ENCODE measurements at places on chromosomes 11 and 22. TPM values are rescaled to one million over a fixed set of nuclear protein-coding genes. Genes with fewer than 3 reads are reported as not detected.

MUC6 gene
- not detected for total RNA-seq

AP5B1 gene
- total RNA-seq, result 20.1 TPM

COPB1 gene
- 95.2 TPM for total RNA-seq

DNA sequence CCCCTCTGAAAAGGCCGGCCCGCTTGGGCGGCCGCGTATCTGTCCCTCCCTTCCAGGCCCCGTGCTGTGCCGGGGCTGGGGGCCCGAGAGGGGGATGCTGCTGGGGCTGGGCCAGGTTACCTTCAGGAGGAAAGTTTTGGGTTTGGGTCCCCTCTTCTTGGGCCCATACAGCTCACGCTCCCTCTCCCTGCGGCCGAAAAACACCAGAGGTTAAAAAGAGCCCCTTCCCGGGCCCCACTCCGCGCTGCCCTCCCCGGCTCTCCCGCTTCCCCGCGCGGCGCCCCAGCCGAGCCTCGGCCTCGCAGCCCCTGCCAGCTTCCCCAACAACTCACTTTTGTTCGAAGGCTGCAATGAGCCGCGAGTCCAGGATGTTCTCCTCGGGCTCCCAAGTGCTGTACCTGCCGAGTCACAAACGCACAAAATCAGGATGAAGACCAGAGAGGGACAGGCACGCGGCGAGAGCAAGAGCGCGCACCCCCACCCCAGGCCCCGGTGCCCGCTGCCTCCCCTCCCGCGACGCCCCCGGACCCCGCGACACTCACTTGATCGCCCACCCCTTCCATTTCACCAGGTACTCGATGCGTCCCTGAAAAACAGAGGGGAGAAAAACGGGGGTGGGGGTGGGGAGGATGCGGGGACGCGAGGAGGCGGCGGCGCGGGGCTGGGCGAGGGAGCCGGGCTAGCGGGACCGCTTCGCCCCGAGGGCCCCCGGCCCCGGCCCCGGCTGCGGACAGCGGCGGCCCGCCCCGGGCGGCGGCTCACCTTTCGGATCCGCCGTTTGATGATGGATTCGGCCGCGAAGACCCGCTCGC is 450 bp downstream of the CBX6 start:
- no peak for DNase-seq

- no peak for DNase-seq
These were observed 8.6 kb downstream of the LRRC32 start for GRCh38 chr11:76661834-76662434.
